NAMALWA (cell line): ENCODE measurements at places on chromosomes 7 and 10.

- no peak for DNase-seq
Observed at GRCh38 chr7:107185716-107186115, 16.9 kb downstream of the HBP1 start.

GRCh38 chr10:50604809-50605208 lies 18.9 kb downstream of the SGMS1 start:
- no peak for DNase-seq

GRCh38 chr7:17315974-17316373 lies 17.5 kb downstream of the AHR start:
- DNase-seq = no peak

GRCh38 chr10:125072794-125073193 lies 87.6 kb downstream of the CTBP2 start:
- no peak for DNase-seq

DNA sequence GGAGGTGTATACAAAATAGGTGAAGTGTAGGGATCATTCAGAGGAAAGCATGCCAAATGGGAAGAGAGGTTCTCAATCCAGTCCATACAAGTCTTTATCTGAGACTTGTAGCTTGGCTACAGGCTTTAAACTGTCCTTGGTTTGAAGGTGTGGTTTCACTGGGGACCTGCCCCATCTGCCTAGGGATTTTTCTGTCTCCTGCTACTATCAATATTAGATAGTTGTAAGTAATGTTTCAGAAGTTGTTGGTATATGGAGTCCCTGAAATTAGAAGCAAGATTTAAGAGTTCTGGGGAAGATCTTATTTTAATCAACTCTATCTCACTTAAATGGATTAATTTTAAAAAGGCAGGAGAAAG lies 100.9 kb downstream of the ANKRD7 start:
- no peak for DNase-seq

DNA sequence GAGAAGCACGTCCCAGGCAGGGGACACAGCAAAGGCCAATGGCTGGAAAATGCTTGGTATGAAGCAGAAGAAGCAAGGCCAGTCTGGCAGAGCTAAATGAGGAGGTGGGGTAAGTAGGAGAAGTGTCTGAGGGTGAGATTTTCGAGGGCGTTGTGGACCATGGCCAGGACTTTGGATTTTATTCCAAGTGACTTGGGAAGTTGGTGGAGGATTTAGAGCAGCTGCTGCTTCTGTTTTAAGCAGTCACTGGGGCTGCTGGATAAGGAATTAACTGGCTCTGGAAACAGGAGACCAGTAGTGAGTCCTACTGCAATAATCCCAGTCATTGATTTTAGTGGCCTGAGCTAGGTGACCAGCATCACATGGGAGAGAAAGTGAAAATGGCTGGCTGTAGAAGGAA lies 67.6 kb upstream of the GSDME start:
- DNase-seq = no peak

DNA sequence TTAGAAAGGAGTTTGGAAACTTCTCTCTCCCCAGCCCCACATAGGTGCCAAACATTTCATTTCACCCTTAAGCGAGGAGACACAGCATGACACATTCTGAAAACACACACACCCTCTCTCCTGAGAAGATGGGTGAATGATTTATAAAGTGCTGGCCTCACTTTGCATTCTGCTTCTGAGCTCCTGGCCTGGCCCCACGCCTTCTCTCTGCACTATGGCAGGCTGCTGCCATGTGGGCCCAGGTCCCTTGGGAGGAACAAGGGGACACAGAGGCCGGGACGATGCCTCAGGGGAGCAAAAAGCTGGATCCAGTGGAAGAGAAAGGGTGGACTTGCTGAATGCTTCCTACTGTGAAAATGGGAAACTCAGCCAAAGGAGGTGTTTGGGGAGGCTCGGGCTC lies 56.0 kb downstream of the CPXM2 start:
- DNase-seq = no peak

- DNase-seq = peak; percentile 62
Observed at GRCh38 chr7:90599892-90600555, 3.9 kb downstream of the CDK14 start.

DNA sequence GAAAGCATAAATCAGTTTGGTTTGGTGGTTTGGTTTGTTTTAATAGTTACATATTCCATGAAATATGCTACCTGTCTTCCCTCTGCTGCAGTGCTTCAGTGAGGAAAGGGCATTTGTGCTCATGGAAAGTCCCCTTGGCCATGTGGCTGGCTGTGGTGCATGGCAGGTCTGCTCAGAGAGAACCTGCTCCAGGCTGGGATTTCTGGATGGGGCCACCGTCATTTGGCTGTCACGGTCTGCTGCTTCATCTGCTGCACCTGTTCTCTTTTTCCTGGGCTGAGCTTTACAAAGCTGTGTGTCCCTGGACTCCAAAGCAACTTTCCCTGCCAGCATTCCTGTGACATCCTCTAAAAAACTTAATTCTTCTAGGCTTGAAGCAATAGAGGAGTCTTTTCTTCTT lies 8.9 kb downstream of the CDK14 start:
- no peak for DNase-seq

- no peak for DNase-seq
Observed at GRCh38 chr7:17663061-17663675, 277.1 kb downstream of the SNX13 start.

- no peak for DNase-seq
Observed at GRCh38 chr10:48496831-48497779, 107.8 kb downstream of the ARHGAP22 start.

DNA sequence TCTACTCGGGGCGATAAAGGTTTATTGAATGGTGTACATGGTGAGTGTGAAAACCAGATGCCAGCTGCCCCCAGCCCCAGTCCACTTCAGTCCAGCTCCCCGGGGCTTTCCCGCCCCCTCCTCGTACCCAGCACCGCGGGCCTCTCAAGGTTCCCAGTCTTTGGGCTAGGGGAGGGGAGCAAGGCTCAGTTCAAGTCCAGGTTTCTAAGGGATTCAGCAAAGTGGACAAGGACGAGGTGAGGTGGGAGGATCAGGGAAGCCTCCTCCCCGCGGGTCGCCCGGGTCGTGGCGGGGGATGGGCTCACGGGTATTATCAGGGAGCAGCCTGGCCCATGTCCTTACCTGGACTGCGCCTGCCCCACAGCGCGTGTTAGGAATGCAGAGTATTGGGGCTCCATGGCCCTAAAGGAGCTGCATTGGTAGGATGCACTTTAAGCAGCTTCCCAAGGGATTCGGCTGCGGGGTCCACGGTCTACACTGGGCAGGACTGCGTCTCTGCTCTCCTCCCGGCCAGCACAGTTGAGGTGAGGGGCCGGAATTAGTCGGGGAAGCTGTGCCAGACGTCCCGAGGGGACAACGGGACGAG lies 541 bp upstream of the PFKFB3 start:
- DNase-seq = no peak

GRCh38 chr7:157559596-157560257 lies 222.9 kb downstream of the DNAJB6 start:
- no peak for DNase-seq

- DNase-seq = no peak
Observed at GRCh38 chr10:102220612-102221011, 5.5 kb upstream of the ELOVL3 start.

GRCh38 chr7:23346316-23346715 lies 47.2 kb downstream of the MALSU1 start:
- no peak for DNase-seq

DNA sequence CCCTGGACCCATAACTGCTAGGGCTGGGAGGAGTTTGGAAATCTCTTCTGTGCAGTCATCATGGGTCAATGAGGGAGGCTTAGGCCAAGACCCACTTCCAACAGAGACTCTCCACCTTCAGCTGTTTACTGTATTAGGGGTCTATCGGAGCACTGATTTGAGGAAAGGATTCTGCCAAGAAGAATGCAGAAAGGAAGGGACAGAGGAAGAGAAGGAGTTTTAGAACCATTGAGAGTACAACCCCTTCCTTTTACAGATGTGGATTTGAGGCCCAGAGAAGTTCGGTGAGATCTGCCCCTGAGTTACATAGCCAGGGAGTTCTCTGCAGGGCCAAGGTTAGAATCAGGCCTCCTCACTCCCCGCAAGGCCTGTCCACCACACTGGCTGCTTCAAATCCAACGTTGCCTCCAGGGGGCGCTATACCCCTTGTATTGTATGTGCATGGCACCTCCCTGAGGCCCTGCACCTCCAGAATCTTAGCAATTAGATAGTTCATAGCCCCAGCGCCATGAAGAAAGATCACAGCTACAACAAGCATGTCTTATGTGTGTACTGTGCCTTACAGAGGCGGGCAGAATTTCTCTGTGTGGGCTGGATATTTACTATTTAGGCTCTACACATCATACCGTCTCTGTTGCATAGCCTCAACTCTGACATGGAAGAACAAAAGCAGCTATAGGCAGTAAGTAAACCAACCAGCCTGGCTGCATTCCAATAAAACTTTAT lies 246.8 kb downstream of the SKIDA1 start:
- peak; percentile 92 for DNase-seq

DNA sequence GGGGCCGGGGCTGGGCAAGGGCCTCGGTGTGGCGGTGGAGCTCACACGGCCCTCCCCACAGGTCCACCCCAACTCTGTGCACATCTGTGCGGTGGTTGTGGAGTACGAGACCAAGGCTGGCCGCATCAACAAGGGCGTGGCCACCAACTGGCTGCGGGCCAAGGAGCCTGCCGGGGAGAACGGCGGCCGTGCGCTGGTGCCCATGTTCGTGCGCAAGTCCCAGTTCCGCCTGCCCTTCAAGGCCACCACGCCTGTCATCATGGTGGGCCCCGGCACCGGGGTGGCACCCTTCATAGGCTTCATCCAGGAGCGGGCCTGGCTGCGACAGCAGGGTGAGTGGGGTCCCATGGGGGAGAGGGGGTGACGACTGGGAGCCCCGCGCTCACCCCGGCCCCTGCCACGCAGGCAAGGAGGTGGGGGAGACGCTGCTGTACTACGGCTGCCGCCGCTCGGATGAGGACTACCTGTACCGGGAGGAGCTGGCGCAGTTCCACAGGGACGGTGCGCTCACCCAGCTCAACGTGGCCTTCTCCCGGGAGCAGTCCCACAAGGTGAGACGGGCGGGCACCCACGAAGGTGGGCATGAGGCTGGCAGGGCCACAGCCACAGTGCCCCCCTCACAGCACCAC lies 8.8 kb downstream of the TMEM120A start:
- no peak for DNase-seq

DNA sequence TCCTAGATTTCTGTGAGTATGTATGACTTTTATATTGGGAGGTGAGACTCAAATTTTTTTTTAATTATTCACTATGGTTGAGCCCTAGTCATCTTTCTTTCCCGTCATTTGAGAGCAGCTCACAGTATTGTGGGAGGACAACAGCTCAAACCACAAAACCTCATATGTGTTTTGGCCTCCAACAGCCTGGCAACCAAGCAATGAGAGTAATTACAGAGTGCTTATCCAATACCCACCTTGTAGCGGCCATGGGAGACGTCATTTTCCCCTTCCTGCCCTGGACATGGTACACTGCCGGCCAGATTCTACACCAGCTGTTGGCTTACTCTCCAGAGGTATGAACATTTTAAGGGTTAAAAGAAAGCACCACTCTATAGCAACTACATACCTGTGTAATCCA lies 49.1 kb downstream of the DOCK4 start:
- no peak for DNase-seq

DNA sequence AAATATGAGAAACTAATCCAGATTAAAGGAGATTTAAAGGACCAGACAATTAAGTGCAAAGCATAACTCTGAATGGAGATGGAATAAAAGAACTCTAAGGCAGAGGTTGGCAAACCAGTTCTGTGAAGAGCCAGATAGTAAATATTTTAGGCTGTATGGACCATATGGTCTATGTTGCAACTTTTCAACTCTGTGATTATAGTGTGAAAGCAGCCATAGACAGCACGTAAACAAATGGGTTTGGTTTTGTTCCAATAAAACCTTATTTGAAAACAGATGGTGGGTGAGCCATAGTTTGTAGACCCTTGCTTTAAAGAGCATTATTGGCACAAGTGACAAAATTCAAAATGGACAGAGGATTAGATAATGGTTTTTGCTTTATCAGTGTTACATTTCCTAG lies 884.1 kb downstream of the CCSER2 start:
- DNase-seq = no peak

GRCh38 chr10:13681528-13681927 lies 94.8 kb downstream of the PRPF18 start:
- no peak for DNase-seq

DNA sequence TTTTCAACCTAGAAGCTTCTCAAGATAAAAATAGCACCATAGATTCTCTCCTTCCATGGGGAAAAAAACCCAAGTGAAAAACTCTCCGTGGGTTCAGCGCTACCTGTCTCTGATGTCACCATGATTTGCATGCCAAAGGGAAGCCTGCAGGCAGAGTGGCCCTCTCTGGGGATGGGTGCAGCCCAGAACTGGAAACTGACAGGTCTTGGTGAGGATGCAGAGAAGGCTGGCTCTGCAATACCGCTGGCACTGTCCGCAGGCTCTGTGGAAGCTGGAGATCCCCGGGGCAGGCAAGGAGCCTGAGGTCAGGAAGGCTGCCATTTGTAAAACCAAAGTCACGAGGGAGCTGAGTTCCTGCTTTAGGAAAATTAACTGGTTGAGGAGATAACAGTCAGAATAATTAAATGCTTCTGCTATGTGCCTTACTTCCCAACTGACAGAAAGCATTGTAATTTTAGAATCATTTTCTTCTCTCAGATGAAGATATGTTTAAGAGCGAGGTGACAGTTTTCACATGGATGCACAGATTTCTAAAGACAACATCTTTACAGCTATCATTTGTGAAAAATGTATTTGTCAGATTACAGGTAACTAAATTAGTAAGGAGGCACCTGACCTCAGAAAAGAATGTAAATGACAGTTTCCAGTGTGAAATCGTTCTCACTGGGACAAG lies 731.5 kb upstream of the FZD8 start:
- DNase-seq = no peak

DNA sequence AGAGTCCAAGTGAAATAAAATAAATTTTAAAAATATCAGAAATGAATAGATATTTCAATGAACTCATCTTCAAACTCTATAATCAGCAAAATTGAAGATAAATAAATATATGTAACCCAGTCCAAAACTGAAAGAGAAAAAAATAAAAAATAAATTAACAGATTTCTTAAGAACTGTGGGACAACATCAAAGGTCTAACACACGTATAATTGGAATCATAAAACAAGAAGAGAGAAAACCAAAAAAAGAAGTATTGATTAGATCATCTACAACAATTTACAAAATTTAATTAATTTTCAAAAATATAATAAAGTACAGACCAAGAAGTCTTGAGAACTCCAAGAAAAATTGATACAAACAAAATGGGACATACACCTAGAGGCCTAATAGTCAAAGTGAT lies 625.8 kb upstream of the SORCS1 start:
- no peak for DNase-seq

DNA sequence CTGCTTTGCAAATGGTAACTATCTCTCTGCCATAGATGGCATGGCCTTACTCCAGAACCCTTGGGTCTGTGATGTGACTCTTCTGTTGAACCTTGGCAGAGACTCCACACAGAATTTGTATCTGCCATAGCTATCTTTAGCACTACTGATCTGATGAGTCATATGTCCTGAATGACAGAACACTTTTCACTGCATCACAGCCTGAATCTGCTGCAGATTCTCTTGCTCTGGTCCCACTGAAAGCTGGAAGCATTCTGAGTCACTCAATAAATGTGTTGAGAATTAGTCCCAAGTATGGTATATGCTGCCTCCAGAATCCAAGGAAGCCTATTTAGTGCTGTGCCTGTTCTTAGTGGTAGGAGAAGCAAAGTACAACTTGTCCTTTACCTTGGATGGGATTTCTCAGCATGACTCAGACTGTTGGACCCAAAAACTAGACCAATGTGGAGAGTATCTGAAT lies 39.5 kb upstream of the ANKRD1 start:
- no peak for DNase-seq
